Right renal pelvis (tissue), 4 donors: ENCODE measurements at places on chromosomes 12 and 14. TPM values are rescaled to one million over a fixed set of nuclear protein-coding genes. Genes with fewer than 3 reads are reported as not detected.

LRRIQ1 gene
- polyA plus RNA-seq: 42.1 TPM

TPH2 gene
- not detected for polyA plus RNA-seq

OASL gene
- polyA plus RNA-seq: not detected

PLBD2 gene
- polyA plus RNA-seq: 18.8 TPM

CRACR2A gene
- 1.5 TPM for polyA plus RNA-seq

PIP4P1 gene
- polyA plus RNA-seq: 37.8 TPM

RIPK3 gene
- 3.3 TPM for polyA plus RNA-seq
